ENCODE measurements at places on chromosomes 2 and 18.

DNA sequence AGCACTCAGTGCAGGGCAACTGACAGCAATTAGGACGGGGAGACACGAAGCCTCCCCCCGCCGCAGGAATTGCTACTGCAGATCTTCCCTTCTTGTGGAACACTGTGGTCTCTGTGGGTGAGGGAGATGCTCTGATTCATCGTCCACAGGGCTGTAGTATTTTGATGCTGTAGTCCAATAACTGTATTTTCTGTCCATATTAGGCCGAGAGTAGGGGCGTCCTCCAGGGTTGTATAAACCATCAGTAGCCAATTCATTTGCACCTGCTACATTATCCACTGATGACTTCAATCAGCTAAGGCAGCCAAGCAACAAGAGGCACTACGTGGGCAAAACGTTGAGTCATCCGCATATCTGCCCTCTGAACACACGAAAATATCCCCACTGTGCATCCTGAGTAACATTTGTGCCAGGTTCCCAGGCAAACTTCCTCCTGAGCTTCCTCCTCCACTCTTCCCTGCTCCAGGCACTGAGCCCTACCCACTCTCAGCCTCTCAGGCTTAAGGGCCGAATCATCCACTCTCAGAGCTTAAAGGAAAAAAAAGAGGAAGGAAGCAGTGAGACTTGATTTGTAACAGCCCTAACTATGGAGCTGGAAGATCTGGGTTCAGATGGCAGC is 62.1 kb downstream of the LBH start:
- peak; percentile 73 for DNase-seq

DNA sequence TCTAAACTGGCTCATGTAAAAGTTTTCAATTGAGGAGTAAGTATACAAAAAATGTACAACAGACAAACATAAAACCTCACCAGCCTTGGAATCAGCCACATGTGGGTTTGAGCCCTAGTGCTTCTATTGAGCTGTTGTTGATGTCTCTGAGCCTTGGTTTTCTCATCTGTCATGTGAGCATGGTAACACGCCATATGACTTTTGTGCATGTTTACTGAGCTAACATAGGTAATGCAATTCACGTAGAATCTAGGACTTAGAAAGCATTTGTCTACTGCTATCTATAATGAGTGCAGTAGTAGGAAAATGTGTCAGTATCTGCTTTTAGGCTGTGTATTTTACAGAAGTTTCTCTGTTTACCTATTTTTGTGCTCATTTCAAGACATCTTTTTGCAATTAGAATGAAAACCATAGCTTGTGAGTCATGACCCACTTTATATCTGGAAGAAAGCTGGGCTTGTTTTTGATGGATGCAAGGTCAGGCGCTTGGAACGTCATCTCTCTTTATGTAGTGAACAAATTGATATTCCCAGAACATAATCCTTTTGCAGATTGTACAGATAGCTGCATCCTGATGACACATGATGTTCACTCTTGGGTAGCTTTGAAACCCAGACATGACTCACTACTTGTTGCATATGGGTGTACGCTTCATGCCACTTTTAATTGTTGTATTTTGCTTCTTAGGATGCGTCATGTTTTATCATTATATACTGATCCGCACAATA is 94.3 kb downstream of the RNF144A start:
- no peak for DNase-seq

DNA sequence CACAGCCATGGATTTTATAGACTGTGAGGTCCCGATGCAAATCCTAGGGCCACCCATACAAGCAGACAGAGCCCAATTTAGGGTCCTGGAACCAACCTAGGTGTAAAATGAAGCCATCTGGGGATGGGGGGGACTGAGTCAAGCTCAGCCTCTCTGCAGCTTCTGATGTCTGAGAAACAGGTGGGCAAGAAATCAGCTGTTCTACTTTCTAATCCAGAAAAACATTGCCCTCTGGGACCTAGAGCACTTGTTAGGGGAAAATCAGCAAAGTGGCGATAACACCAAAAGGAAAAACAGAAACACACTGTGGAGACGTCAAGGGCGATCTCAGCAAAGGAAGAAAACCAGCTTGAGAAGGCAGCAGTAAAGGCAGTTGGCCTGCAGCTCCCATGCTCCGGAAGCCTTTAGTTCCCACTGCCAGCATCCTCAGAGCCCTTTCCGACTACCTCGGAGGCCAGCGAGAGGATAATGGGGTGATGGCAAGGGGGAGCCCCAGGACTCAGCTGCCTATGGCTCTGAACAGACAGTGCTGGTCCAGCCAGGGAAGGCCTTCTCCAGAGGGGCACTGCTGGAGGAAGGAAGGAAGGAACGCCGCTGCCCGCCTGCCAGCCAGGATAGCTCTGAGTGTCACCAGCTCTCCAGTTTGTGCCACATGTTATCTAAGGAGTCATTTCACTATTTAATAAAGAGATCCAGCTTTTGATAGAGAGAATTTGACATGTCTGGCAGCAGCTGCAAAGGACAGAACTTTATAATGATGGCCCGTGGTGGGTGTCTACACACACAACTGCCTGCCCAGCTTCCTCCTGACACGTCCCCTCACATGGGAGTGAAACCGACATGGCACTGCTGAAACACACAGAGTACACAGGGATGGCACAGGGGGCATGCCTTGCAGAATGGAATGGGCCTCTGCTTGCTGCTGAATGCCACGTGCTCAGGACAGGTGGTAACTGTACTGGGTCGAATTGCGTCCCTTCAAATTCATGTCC is 37.7 kb downstream of the HS1BP3 start:
- DNase-seq, result no peak

DNA sequence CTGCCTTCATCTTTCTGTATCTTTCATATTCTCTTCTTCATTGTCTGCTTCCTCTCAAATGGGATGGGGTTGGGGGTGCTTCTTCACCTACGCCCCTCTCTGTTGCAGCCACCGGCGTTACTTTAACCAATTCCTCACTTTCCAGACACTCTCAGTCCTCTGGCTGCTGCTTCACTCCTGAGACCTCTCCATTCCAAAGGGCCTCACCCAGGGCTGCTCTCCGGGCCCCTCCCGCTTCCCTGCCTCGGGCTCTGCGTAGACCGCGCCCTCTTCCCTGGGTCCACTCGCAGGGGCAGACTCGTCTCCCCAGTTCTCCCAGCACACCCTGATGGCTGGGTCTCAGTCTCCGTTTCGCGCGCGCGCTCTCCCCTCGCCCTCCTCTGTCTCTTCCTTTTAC is 926 bp downstream of the SERPINB8 start:
- no peak for DNase-seq

DNA sequence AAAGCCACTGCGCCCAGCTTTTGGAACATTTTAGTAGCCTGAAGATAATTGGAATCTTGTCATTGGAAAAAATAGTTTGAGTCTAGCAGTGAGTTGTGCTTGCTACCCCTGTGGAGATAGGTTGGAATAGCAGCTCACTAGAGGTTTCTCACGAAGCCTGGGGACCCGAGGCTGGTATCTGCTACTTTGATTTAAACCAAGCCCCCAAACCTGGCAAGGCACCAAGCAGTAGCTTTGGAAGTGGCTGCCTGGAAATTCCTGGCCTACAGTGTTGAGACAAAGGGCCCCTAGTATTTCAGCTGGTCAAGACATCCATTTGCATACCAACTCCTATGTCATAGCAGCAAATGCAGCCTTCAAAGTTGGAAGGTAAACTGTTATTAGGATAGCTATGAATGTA is 42.1 kb downstream of the NOP58 start:
- no peak for DNase-seq

- peak; percentile 84 for DNase-seq
These were observed 2.7 kb upstream of the HSBP1L1 start for GRCh38 chr18:79961527-79962291.

DNA sequence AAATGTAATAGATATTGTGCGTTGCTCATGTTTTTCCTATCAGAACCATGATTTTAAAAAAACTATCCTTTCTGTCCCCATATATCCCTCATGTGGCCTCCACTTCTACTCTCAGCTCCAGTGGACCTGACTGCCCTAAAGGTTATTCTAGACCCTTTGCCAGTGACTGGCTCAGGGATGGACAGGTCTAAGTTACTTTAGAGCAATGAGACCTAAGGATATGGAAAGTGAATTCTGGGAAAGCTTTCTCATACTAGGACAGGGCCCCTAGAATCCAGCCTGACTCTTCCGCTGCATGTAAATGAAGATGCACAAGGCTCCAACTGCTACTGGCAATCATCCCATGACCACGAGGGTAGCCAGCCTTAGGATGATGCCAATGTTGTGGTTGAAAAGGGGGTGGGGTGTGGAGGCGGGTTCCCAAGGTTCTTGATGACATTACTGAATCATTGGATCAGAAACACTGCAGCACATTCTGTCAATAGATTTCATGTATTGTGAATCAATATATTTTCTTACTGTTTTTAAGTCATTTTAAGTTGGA is 21.3 kb downstream of the C2orf69 start:
- DNase-seq, result no peak

- peak; percentile 79 for DNase-seq
These were observed 1.2 kb downstream of the GYPC start for GRCh38 chr2:126657148-126657635.

DNA sequence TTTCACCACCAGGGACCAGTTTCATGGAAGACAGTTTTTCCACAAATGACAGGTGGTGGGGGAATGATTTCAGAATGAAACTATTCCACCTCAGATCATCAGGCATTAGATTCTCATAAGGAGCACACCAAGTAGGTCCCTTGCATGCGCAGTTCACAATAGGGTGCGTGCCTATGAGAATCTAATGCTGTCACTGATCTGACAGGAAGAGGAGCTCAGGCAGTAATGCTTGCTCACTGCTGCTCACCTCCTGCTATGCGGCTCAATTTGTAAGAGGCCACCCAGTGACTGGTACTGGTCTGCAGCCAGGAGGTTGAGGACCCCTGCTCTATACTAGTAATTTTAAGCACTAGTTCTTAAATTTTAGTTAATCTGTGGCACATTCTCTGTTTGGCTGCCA is 107.8 kb downstream of the IKZF2 start:
- DNase-seq, result no peak

GRCh38 chr2:156765450-156765849 is 329.3 kb downstream of the GPD2 start:
- DNase-seq, result no peak

GRCh38 chr2:139529080-139529479 is 748.9 kb upstream of the NXPH2 start:
- DNase-seq, result no peak

DNA sequence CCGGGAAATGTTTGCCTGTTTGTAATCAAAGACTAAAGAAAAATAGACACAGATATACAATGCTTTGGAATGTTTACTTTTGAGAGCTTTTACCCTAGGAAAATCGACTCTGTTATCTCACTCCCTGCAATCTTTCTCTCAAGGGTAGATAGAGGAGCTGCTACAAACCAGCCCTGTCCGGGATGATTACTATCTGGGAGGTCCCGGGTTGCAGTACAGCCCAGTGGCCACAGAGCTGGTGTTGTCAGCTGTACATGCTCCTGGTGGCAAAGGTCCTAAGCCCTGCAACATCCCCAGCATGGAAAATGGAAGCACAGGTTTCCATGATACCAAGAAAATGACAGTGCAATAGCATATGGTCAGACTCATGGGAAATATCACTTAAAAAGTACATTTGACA is 570.5 kb upstream of the SOX11 start:
- no peak for DNase-seq

DNA sequence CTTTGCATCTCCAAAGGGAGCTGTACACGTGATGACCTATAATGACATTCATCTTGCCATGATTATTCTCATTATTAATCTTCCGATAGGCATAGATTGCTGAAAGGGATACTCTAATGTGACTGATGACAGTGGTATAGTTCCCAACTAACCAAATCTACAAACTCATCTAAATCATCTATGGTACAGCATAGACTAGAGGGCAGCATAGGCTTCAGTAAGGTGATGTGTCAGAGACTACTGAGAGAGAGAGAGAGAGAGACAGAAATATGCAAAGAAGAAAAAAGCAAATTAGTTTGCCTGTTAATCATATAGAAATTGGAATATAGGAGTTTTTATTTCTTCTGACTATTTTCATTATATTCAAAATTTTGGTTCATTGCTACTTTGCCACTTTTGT is 89.3 kb downstream of the CSRNP3 start:
- no peak for DNase-seq

GRCh38 chr2:48531141-48531648 is 1.2 kb downstream of the STON1 start:
- no peak for DNase-seq

Data from erythroblast (primary cell).